ENCODE measurements at places on chromosomes 2 and 18. TPM values are rescaled to one million over a fixed set of nuclear protein-coding genes. Genes with fewer than 3 reads are reported as not detected.

Gene KCNJ3
- 0.57 TPM for total RNA-seq

Gene WDR7
- total RNA-seq = 28.9 TPM

Gene ANKRD30BL
- total RNA-seq = 1.2 TPM

- DNase-seq = no peak
- no peak overlapping the region for H3K27ac ChIP-seq
- no peaks in the 10 kb centered on the region for H3K4me1 ChIP-seq
- H3K27me3 ChIP-seq = no peaks in the 10 kb centered on the region
These were observed 55.4 kb downstream of the COL5A2 start for GRCh38 chr2:189124175-189124574.

- no peaks in the 10 kb centered on the region for H3K36me3 ChIP-seq
- no peak overlapping the region for H3K4me3 ChIP-seq
- no peak for DNase-seq
- no peaks in the 10 kb centered on the region for H3K4me1 ChIP-seq
- H3K27ac ChIP-seq = no peak overlapping the region
These were observed 26.2 kb downstream of the BMP10 start for GRCh38 chr2:68845043-68845442.
